Psoas muscle (tissue), 8 donors: ENCODE measurements at places on chromosomes 12 and 14. TPM values are rescaled to one million over a fixed set of nuclear protein-coding genes. Genes with fewer than 3 reads are reported as not detected.

The ATG101 gene
- polyA plus RNA-seq: 154 TPM

DNA sequence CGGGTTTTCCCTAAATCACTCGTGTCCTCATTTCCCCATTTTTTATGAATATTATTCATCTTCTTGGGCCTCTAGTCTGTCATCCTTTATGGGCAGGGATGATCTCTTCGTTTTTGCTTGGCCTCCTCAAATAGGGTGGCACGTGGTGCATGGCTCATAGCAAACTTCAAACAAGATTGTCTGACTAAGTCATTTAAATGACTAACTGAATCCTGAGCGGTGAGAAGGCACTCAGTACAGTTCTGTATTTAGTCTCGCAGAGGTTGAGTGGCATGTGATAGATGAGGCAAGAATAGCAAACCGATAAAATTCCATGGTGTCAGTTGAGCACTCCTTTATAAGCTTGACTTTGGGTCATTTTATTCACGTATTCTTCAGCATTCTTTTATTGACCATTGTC, 5.7 kb upstream of the JDP2 start:
- no peak for DNase-seq

- DNase-seq: no peak
Observed at GRCh38 chr12:124768452-124769162, 95.1 kb downstream of the SCARB1 start.

DNA sequence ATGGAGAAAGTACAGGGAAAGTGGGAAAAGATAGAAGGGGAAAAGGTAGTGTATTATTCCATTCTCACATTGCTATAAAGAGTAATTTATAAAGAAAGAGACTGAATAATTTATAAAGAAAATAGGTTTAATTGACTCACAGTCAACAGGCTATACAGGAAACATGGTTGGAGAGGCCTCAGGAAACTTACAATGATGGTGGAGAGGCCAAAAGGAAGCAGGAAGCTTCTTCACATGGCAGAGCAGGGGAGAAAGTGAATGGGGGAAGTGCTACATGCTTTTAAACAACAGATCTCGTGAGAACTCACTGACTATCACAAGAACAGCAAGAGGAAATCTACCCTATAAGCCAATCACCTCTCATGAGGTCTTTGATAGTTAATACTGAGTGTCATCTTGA, 725.0 kb upstream of the FLRT2 start:
- no peak for DNase-seq

GRCh38 chr14:24353559-24354481, 14.0 kb upstream of the RIPK3 start:
- no peak for DNase-seq

The NRIP2 gene
- 1.3 TPM for polyA plus RNA-seq

The PA2G4 gene
- 115 TPM for polyA plus RNA-seq

DNA sequence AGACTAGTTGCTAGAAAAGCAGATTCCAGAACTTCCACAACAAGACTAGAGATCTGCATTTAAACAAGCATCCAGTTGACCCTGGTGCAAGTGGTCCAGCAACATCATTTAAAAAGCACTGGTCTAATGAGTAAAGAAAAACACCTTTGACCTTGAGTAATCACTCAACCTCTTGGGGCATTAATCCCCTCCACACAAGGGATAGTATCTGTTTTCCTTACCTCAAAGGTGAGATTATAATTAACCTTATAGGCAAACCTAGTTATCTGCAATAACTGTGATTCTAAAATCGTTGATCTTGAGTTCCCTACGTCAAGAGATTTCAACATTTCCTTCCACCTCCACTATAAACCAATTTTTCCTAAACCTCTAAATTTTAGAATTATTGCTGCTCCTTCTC, 1.1 kb downstream of the KDM5A start:
- DNase-seq: no peak

- DNase-seq: no peak
Observed at GRCh38 chr12:20197411-20197810, 170.9 kb upstream of the PDE3A start.

The ARID4A gene
- 1.7 TPM for polyA plus RNA-seq

The KRT2 gene
- not detected for polyA plus RNA-seq

The PGF gene
- 2.5 TPM for polyA plus RNA-seq
